ENCODE measurements at places on chromosomes 12 and 14.

DNA sequence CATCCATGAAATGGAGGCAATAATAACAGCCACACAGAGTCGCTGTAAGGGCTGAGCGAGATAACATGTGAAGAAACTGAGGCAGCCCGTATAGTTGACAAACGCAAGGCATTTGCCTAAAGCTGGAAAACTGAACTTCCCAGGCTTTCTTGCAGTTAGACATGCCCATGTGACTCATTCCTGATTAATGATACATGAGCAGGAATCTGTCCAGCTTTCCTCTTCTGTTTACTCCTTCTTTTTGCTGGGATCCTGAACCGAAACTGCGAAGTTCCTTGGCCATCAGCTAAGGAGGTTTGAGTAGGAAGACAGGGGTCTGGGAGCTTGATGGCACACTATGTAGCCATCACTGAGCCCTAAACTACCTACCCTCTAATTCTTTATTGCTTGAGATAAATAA is 52.2 kb downstream of the ST8SIA1 start:
- H3K27ac ChIP-seq: no peak overlapping the region
- peaks cover 9% of the 10 kb centered on the region for H3K36me3 ChIP-seq
- no peak overlapping the region for H3K4me3 ChIP-seq
- H3K4me1 ChIP-seq: peaks cover 8% of the 10 kb centered on the region
- no peak for ATAC-seq
- no peaks in the 10 kb centered on the region for H3K27me3 ChIP-seq

- ATAC-seq: no peak
- no peaks in the 10 kb centered on the region for H3K27me3 ChIP-seq
- H3K4me3 ChIP-seq: no peak overlapping the region
- peaks cover 25% of the 10 kb centered on the region for H3K4me1 ChIP-seq
These were observed 320.0 kb downstream of the RAD51B start for GRCh38 chr14:68139431-68140075.

DNA sequence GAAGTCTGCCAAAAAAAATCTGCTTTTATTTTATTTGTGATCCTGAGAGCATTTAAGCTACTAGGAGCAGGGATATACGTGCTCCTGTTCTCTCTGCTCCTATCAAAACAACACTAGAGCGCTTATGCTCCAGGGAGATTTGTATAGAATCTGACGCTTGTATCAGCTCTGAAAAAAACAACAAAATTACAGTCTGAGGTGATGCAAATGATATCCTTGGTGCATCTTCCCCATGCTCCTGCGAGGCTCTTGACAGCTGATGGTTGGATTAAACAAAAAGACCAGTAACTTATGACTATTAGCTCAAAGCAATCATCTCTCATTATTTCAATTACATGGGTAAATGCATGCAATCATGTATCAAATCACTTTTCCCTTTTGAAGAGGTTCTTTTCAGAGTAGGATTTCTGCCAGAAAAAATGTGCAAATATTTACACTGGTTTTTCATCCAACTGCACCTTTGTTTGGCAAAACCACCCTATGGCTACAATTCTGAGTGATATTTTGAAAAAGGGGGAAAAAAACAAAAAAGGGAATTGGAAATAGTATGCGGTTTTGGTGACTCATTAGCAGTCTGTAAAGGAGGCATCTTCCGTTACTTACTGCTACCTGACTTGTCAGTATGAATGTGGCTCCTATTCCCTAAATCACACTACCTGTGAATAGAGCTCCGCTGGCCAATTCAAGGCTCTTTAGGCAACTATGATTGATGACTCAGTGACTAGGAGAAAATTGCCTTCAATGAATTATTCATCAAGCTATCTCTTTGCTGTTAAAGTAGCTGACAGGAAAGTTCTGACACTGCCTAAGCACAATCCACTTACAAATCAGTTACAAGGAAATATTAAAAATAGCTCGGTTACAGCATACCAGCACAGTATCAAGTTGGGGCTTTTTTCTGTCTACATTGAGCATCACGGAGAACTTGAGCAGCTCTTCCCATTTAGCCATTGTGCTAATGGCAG is 450.0 kb downstream of the FOXG1 start:
- H3K36me3 ChIP-seq: no peaks in the 10 kb centered on the region
- H3K4me3 ChIP-seq: no peak overlapping the region
- no peaks in the 10 kb centered on the region for H3K27me3 ChIP-seq

GRCh38 chr12:18165889-18166288 is 75.9 kb upstream of the RERGL start:
- H3K4me1 ChIP-seq: peaks cover 13% of the 10 kb centered on the region
- H3K36me3 ChIP-seq: no peaks in the 10 kb centered on the region
- peak overlapping the region; percentile 56 for H3K4me3 ChIP-seq
- no peak for ATAC-seq
- H3K27ac ChIP-seq: peak overlapping the region; percentile 37

DNA sequence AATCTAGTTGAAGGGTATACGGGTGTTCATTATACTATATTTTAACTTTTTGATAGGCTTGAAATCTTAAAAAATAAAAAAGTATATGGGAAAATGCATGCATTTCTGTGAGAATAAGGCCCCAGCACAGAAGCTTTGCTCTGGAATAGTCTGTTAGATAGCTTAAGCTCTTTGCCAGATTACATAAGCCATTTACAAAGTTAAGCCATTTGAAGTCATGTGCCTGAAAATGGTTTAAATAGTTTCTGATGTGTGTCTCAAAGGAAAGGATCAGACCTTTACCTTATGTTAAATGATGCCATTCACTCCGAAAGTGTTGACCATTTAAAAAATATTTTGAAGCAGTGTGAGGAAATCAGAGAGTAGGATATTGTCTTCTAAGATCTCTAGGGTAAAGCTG is 51.3 kb downstream of the WASHC4 start:
- no peaks in the 10 kb centered on the region for H3K4me1 ChIP-seq
- peak overlapping the region; percentile 2 for H3K27ac ChIP-seq
- H3K36me3 ChIP-seq: peaks cover 90% of the 10 kb centered on the region

- no peak overlapping the region for H3K4me3 ChIP-seq
- no peak for ATAC-seq
- no peaks in the 10 kb centered on the region for H3K27me3 ChIP-seq
- H3K4me1 ChIP-seq: no peaks in the 10 kb centered on the region
These were observed 10.9 kb downstream of the TCHP start for GRCh38 chr12:109910969-109911348.

All from activated T-helper 17 cell treated with anti-CD3 and anti-CD28 coated beads, Interleukin-2, amount 50 U/mL, for 72 hours (primary cell).